Activated CD4-positive, CD25-positive, alpha-beta regulatory T cell (primary cell): ENCODE measurements at places on chromosomes 6 and 20.

GRCh38 chr20:3854462-3854871 is 7.8 kb downstream of the MAVS start:
- no peak for DNase-seq

- DNase-seq, result no peak
Measured at GRCh38 chr20:13029687-13030375, 21.1 kb downstream of the SPTLC3 start.

GRCh38 chr20:44419131-44419844 is 56.4 kb upstream of the TTPAL start:
- DNase-seq, result no peak

DNA sequence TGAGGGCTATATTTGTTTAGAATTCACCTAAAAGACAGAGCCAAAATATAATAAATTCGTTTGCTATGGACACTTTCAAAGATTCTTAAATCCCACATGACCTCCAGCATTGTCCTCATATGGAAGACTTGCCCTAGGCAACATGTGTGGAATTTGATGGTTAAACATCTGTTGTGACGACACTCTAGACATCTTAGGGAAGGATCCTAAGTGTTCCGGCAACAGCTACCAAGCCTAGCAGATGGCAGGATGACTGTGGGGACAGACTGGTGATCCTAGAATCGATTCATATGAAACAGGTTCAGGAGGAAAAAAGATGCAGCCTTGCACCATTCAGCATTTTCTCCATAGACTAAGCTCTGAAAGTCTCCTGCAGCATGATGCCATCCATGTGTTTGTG is 77.6 kb upstream of the BACH2 start:
- no peak for DNase-seq

GRCh38 chr6:108675226-108676200 is 114.8 kb downstream of the FOXO3 start:
- DNase-seq, result no peak

DNA sequence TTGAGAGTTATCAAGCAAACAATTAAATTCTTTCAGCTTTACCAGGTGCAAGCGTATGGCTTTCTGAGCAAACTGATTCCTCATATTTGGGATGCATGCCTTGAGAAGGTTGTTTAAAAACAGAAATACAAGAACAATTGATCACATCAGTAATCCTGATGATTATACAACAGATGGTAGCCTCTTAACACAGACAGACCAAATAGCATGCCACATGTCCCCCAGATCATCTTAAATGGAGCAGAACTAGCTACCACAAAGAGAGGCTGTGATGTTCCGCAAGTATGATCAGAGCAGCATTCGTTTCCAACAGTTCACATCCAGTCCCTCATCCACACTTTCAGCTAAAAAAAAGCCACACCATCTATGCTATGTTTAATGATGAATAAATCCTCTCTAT is 246.2 kb upstream of the NRSN1 start:
- no peak for DNase-seq

DNA sequence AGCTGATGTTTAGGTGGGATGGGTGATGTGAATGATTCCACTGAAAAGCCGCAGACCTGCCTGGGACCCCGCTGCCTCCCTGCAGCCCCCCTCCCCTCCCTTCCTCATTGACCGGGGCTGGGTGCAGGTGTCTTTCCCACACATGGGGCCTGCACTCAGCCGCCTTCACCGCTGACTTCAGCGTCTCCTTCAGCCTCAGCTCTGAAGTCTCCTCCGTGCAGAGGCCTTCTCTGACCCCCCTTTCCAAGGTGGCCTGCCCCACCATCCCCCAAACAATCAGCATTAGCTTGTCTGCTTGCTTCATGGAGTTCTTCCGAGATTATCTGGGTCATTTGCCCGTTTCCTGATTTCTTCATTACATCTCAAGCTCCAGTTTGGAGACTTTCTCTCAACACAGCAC is 140.7 kb downstream of the SMOC2 start:
- DNase-seq, result no peak

- DNase-seq, result no peak
Measured at GRCh38 chr6:138545621-138545980, 46.3 kb upstream of the NHSL1 start.

DNA sequence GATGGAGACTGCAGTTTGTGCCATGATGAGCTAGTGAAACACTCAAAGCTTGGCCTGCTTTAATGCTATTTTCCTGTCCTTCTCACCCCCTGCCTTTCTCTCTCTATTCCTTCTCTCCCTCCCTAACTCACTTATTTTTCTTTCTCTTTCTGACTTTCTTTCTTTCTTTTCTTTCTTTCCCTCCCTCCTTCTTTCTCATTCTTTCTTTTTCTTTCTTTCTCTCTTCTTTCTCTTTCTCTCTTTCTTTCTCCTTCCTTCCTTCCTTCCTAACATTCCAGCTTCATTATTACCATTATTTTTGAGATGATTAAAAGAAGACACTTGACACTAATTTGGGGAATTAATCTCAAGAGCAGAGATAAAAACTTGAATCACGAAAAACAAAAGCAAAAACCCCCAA is 39.5 kb upstream of the SLC22A23 start:
- DNase-seq, result no peak

DNA sequence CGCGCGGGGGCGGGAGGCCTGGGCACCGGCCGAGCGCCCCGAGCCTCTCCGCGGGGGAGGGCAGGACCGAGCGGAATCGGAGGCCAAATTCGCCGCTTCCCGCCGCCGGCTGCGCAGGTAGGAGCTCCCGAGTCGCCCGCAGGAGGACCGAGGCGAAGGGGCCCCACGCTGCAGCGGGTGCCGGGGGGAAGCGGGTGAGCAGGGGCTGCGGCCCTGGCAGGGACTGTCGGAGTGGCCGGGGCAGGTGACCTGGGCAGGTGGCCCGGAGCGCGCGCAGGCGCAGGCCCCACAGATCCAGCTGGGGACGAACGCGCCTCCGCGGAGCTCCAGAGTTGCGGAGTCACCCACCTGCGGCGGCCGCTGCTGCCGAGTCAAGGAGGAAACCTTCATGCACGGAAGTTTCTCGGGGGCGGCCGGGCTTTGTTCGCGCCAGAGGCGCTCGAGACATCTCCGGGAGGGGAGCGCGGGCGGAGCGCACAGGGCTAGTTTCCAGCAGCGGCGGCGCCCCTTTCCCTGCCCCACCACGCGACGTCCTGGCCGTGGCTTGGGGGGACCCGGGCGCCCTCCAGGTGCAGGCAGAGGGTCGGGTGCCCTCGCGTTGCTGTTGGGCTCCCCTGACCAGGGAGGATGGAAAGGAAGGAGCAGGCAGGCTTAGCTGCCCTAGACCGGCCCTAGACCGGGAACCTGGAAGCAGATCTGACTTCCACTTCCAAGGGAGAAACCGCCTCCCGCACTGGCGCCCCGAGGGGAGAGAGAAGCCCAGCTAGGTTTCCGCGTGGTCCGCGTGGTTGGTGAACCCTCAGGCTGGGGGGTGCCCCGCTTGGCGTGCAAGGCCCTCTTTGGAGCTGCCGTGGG is 590 bp downstream of the SLCO4A1 start:
- DNase-seq, result peak; percentile 27

GRCh38 chr20:46681032-46681854 is 8.0 kb downstream of the TP53RK start:
- peak; percentile 36 for DNase-seq

GRCh38 chr6:53501432-53501831 is 43.5 kb downstream of the GCLC start:
- no peak for DNase-seq

DNA sequence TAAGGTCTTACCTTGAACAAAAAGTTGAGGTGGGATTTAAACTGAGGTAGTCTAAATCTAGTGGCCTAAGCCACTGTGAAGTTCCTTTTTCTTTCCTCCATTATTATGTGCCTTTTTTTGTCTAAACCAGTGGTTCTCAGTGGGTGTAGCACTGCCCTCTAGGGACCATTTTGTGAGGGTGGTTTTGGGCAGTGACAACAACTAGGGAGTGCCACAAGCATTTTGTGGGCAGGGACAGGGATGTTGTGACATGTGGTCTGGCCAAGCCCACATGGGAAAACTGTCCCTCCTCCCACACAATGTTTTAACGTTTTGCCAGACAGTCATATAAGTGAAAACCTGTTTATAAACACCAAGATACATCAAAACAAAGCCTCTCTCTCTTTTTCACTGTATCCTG is 899.4 kb upstream of the FLRT3 start:
- DNase-seq, result no peak

DNA sequence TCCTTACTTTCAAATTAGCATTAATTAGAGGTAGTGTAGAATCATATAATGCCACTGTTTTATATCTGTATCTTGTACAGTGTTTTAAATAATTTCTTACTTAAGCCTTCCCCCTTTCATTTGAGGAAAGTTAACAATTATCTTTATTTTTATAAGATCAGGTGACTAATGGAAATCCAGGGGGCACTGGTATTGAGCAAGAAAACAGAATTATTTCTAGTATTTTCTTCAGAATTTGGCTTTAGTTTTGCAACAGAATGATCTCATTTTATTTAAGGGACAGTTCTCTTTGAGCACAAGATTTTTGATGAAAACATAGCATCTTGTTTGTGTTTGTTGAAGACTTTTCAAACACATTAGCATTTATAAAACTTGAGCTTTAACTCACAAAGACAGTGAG is 55.9 kb downstream of the RNF217 start:
- DNase-seq, result no peak

DNA sequence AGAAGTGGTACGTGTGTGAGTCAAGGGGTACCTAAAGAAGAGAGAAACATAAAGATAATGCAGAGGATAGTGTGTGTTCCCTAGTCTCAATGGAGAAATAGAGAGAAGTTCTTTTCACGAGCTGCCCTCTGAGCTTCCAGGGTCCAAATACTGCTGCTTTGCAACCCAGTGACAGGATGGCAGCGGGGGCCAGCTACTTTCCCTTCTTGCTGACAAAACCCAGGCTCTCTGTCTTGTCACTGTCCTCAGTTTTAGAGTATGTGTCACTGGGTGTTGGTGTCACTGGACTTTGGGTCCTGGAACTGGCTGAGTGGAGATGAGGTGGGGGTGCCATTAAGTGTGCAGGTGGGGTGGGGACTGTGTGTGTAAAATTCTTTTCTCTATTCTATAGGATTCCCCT is 265.6 kb downstream of the CDC5L start:
- no peak for DNase-seq

- no peak for DNase-seq
Measured at GRCh38 chr6:158649289-158650143, at the start of gene SYTL3. Gene SYTL3, plus strand, starts transcription at chr6:158650054. Its CDS starts 13,215 bp downstream, at chr6:158663269.

GRCh38 chr20:23242556-23243180 is 107.9 kb upstream of the NXT1 start:
- DNase-seq, result no peak

GRCh38 chr6:37988127-37988526 is 168.6 kb downstream of the ZFAND3 start:
- no peak for DNase-seq

GRCh38 chr20:19314621-19315020 is 102.2 kb downstream of the SLC24A3 start:
- no peak for DNase-seq

DNA sequence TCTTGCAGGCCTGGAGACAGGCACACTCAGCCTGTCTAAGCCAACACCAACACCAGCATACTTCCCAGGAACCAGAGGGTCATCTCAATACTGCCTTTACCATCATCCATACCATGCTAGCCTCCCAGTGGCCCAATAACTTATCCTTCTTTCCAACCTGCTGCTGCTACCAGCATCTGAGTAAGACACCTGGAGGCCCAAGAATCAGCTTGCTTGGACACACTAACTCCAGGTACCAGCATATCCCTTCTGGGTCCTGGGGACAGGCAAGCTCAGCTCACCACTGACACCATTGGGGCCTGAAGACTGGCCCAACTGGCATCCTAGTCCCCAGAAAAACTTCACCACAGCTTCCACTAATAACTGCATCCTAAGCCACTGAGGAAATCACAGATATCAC is 205.3 kb downstream of the CD109 start:
- DNase-seq, result no peak

GRCh38 chr6:133130863-133131262 is 110.3 kb upstream of the EYA4 start:
- no peak for DNase-seq

DNA sequence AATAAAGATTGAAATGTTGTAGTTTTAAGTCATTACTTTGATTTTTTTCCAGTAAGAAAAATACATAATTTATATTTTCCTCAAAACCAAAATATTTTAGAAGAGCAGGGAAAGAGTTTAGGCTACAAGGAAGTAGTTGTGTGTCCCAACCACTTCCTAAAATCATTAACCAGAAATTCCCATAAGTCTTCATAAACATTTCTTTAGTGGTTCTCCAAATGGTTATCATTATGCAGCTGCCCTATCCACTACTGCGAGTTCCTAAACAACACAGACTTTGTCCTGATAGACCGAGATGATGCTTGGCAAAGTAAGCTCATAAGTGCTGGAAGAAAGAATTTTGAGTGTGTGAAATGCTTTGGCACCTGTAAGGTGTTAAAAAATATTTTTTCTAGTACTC is 93.6 kb downstream of the ARMC2 start:
- no peak for DNase-seq

GRCh38 chr6:82867946-82868345 is 197.7 kb downstream of the UBE3D start:
- no peak for DNase-seq

- no peak for DNase-seq
Measured at GRCh38 chr6:34110610-34111009, 35.3 kb downstream of the GRM4 start.

GRCh38 chr6:155623450-155624178 is 168.0 kb upstream of the NOX3 start:
- DNase-seq, result no peak

DNA sequence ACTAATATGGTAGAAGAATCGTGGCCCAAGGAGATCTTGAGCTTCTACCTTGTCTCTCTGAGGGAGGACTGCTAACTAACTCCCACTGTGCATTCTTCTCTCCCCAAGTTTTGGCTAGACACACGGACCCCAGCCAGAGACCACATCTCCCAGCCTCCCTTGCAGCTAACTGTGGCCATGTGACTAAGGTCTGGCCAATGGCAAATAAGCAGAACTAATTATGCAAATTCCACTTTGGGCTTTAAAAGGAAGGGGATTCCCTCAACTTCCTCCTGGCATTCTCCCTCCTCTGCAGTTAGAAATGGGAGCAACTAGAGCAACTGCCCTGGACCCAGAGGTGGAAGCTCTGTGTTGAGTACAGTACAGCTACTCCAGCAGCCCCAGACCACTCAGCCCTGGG is 15.4 kb downstream of the BPIFA2 start:
- no peak for DNase-seq

- DNase-seq, result no peak
Measured at GRCh38 chr6:148021699-148022098, 320.9 kb upstream of the SASH1 start.

DNA sequence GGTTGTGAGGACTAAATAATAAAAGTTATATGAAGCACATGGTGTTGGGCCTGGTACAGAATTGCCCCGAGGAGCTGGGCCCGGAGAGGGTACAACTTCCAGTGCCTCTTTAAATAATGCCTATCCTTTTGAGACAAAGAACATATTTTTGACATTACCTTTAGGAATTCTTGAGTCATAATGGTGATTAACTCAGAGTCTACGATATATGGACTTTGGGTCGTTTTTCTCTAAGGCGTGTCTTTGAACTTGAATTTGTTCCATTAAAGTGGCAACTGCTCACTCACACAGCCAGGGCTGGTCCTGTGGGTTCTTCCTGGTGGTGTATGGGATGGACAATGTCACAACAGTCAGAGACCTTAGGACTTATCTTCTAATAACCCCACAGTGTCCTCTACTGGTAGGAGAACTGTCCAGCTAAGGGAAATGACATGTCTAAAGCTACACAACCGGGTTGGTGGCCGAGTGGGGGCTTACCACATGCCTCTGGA is 106.5 kb downstream of the CDC5L start:
- DNase-seq, result no peak
